ENCODE measurements at places on chromosomes 7 and 10.

- peak; percentile 18 for DNase-seq
Observed at GRCh38 chr7:74449809-74450397, 3.8 kb upstream of the GTF2IRD1 start.

DNA sequence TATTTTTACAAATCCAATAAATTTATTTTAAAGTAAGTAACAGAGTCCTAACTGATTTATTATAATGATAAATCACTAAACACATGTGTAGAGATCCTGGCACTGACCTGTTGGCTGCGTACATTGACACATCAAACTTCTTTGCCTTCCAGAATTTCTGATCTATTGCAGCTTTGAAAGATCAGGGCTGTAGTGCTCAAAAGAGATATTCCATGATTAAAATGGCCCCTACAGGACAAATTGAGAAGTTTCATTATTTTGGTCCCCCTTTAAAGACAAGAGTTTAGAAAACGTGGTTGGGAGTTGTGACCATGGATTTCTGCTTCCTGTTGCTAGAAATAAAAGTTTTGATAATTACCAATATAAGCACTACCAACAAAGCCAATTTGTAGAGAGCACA is 87.7 kb upstream of the PDK4 start:
- no peak for DNase-seq

- DNase-seq = no peak
Observed at GRCh38 chr10:5860066-5860465, 29.6 kb downstream of the ANKRD16 start.

DNA sequence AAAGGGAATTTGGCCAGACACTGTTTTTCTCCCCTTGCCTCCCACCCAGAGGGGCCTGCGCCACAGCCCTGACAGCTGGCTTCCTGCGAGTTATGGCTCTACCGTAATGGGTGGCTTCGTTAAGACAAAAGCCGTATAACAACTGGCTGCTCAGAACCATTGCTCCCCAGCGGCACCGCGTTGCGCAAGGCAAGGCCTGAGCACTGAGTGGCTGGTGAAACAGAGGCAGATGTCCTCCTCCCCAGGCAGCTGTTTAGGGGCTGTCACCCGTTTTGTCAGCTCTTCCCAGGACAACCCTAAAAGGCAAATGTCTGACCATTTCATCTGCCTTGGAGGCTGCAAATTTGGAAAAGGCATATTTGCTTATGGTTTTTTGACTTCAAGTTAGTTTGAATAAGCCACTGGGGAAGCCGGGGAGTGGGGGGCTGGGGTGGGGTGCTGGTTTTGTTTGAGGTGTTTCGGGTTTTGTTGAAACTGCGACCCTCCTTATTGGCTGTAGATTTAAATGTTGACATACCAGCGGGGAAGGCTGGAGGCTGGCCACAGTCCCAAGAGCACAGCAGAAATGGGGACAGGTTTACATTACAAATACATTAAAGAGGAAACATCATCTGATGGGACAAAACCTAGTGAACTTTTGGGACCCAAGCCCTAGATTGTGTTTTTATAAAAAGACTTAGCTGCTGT is 681 bp upstream of the SPOCK2 start:
- no peak for DNase-seq

DNA sequence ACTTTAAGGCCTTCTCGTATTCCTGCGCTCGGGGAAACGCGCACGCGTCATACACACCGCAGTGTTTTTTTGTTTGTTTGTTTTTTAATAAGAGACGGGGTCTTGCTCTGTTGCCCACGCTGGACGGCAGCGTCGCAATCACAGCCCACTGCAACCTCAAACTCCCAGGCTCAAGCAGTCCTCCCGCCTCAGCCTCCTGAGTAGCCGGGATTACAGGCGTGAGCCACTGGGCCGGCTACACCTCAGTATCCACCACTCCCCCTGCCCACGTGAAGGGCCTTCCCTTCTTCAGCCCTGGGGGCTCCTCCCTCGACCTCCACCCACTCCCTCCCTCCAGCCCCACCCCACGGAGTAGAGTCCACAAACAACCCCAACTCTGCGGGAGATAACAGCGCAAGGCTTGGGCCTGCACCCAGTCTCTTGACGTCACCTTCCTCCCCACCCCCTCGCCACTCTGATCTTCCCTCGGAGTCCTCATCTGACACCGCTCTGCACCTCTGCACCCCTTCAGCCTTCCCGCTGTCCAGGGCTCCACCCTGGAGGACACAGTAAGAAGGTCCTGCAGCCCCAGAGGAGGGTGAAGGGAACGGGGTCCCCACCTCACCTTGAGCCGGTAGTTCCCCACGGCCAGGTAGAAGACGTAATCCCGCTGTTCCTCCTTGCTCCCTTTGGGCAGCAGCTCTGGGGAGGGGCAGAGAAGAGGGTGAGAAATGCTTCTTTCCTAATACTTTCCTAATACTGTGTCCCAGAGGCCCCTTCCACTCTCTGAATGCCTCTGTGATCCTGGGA is 2.8 kb upstream of the CLDN15 start:
- no peak for DNase-seq

Data from amygdala (tissue), 56 donors.